ENCODE measurements at places on chromosomes 12 and 14.
A peak's percentile ranks its signal among the peaks of the same experiment; 100 is the strongest.

GRCh38 chr14:100298551-100299237 lies 7.5 kb downstream of the SLC25A29 start:
- no peak for DNase-seq

DNA sequence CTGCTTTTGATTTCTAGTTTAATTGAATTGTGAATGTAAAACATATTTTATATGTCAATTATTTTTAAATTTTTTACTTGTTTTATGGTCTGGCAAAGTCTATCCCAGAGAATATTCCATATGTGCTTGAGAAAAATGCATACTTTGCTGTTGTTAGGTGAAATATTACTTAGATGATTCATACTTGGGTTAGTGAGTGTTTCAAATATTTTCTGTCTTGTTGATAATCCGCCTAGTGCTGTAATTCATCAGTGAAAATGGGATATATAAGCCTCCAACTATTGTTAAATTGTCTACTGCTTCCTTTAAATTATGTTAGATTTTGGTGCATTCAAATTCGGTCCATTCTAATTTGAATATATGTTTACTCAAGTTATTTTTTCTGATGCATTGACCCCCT lies 395.5 kb downstream of the LRFN5 start:
- no peak for DNase-seq

DNA sequence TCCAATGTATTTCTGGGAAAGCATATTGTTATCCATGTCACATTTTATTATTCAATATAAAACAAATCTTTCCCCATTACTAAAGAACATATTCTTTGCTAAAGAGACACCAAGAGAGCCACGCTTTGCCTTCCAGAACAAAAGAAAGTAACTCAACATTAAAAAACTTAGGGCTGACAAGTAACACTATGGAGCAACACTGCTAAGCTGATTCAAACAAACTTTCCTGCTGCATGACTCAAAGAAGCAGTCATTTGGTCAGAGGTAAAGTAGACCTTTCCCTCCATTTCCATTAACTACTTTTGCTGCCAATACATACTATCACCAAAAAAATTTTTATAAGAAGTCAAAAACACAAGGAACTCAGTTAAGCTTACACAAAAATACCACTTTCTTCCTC lies 83.0 kb downstream of the DENND5B start:
- DNase-seq = no peak

DNA sequence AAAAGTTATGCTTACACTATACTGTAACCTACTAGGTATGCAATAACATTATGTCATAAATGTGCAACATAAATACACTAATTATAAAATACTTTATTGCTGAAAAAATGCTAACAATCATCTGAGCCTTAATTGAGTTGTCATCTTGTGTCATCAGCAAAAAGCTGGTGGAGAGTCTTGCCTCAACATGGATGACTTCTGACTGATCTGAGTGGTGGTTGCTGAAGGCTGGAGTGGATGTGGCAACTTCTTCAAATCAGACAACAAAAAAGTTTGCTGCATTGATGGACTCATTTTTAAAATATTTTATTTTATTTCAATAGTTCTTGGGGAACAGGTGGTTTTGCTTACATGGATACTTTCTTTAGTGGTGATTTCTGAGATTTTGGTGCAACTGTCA lies 93.9 kb upstream of the AMN1 start:
- DNase-seq = no peak

GRCh38 chr12:84034871-84035270 lies 877.7 kb downstream of the SLC6A15 start:
- no peak for DNase-seq

- DNase-seq = no peak
Measured at GRCh38 chr12:108141600-108142130, 12.6 kb downstream of the WSCD2 start.

- DNase-seq = peak; percentile 18
Measured at GRCh38 chr12:45655186-45655585, 74.3 kb upstream of the ARID2 start.

DNA sequence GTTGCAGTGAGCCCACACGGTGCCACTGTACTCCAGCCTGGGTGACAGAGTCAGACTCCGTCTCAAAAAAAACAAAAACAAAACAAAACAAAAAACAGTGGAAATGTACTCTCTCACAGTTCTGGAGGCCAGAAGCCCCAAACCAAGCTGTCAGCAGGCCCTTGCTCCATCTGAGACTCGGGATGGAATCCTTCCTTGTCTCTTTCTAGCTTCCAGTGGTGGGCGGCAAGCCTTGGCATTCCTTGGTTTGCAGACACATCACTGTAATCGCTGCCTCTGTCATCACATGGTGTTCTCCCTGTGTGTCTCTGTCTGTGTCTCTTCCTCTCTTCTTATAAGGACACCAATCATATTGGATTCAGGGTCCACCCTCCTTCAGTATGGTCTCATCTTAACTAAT lies 6.4 kb downstream of the TNS2 start:
- DNase-seq = no peak

- no peak for DNase-seq
Measured at GRCh38 chr12:7093892-7094291, 1.6 kb upstream of the C1R start.

DNA sequence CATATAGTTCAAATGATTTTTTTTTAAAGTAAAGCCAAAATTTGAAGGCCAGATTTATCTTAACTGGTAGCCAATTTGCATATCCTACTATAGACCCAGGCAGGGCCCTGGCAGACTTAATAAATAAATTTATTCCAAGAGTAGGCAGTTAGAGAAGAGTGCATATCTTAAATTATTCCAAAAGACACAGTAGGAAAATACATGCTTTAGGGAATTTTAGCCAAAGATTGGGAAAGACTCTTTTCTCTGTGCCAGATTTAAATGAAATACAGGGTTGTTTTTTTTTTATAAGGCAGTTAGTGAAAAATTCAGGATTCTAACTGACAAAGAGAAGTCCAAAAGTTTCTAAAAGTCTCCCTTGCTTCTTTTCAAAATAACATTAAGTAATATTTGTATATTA lies 65.5 kb downstream of the ST8SIA1 start:
- DNase-seq = no peak

GRCh38 chr12:24911271-24911791 lies 37.6 kb downstream of the BCAT1 start:
- DNase-seq = no peak

GRCh38 chr12:91562476-91562875 lies 379.9 kb upstream of the DCN start:
- no peak for DNase-seq

DNA sequence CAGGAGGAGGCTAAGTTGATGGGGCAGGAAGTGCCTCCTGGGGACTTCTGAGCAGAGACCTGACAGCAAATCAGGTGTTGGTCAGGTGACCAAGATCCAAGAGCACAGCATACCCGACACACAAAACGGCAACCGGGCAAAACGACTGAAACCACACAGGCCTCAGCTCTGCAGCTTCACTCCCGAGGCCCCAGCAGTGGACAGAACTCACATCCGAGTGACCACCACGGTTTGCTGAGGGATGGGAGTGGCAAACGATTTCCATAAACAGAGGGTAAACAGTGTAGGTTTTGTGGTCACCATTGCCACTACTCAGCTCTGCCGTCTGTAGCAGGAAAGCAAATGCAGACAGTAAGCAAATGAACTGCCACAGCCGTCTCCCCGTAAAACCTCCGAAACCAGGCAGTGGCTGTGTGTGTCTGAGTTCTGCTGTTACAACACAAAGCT lies 14.4 kb downstream of the CHFR start:
- no peak for DNase-seq

- peak; percentile 39 for DNase-seq
Measured at GRCh38 chr14:33978892-33979612, 28.2 kb upstream of the EGLN3 start.

GRCh38 chr12:122028165-122028904 lies 6.7 kb downstream of the BCL7A start:
- no peak for DNase-seq

DNA sequence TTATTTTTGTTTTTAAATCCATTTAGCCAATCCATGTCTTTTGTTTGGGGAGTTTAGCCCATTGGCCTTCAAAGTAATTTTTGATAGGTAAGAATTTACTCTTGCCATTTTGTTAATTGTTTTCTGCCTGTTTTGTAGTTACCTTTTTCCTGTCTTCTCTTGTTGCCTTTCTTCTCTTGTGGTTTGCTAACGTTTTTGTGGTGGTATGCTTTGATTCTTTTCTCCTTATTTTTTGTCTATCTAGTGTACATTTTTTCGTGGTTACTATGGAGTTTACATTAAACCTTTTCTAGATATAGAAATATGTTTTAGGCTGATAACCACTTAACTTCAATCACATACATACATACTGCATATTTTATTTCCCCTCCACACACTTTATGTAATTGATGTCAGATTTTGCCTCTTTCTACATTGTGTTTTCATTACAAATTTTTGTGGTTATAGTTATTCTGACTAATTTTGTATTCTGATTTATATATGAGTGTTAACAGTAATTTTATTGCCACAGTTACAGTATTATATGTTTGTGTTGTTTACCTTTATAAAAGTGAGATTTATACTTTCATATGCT lies 19.2 kb upstream of the PPP1R12A start:
- no peak for DNase-seq

GRCh38 chr12:203462-204260 lies 10.3 kb downstream of the SLC6A12 start:
- DNase-seq = peak; percentile 56

DNA sequence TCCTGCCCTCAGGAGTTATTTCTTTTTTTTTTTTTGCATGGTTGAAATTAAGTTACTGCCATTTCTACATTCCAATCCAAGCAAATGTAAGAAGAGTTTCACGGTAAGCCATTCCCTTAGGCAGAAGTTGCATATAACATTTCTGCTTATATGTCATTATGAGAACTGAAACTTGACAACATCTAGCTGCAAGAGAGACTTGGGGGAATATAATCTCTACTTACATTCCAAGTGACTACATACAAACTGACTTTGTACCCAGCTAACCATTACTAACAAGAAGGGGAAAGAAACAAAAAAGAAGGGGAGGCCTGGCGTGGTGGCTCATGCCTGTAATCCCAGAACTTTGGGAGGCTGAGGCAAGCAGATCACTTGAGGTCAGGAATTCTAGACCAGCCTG lies 7.3 kb upstream of the RESF1 start:
- DNase-seq = no peak

DNA sequence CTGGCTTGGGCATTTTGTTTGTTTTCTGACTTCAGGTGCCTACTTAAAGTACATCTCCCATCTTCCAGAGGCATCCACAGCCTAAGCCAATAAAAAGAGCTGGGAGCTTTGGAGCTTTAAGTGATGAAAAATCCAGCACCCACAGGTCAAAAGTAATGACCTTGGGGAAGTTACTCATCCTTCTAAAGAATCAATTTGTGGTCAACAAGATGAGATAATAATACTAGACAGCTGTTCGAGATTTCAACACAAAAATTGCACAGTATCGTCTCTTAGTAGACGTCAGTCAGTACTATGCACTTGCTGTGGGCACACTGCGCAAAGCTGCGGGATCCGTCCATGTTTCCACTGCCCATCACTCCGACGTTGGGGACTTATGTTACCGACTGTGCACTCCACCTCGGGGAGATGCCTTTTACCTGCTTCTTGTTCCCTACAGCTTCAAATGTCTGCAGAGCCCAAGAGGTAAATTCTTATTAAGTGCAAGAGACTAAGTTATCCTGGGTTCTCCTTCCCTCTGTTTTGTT lies 1.3 kb downstream of the ST8SIA1 start:
- no peak for DNase-seq

- DNase-seq = no peak
Measured at GRCh38 chr12:94235848-94236247, 87.5 kb downstream of the PLXNC1 start.

DNA sequence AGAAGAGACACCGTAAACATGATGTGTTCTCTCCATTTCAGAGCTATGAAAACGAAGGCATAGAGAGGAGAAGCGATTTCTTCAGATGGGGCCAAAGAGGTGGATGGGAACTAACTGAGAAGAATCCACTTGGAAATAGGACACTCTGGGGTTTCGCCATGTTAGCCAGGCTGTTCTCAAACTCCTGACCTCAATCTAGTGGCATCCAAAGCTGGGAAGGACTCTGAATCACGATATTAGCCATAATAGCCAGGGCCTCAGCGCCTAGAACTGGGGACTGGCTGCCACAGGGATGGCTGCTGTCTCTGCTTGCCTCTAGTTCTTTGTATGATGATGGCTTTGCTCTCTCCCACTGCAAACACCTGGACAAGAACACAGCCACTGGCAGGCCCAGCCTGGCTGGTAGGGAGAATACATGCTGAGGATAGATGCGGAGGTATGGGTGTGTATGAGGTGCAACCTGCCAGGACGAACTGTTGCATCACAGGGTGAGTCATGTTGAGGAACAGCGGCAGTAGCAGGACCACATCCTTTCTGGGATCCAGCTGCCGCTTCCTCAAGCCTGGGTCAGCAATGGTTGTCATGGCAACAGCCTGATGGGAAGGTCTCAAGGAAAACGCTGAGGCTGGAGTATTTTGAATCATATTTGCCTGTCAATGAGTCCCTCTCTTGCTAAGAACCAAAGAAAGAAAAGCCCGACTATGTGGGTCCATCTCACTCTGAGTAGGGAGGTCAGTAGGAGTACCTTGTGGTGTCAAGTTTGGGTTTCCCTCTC lies 31.1 kb downstream of the CCDC177 start:
- DNase-seq = peak; percentile 43

GRCh38 chr14:73712071-73712506 lies 2.1 kb downstream of the PNMA1 start:
- no peak for DNase-seq
